ENCODE measurements at places on chromosomes 11 and 22.

GRCh38 chr11:30107899-30108298, 91.1 kb upstream of the KCNA4 start:
- DNase-seq = no peak

DNA sequence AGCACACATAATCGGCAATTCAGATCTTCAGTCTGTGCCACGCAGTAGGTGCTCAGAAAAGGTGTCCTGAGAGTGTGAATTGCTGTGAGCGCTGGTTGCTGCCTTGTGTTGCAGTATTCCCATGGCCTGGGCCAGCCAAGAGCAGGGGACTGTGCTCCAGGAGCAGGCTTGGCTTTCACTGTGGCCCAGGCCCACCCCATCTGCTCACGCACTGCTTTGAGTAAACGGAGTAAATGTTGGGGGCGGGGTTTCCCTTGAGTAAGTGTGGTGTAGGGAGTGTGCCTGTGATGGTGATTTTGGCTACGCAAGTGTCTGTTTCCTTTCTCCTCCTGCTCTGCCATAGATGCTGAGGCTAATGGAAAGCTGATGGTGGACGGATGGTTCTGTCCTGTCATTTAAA, 2.3 kb downstream of the CTTN start:
- DNase-seq = no peak

- DNase-seq = no peak
Observed at GRCh38 chr11:20156876-20157613, 3.2 kb downstream of the DBX1 start.

DNA sequence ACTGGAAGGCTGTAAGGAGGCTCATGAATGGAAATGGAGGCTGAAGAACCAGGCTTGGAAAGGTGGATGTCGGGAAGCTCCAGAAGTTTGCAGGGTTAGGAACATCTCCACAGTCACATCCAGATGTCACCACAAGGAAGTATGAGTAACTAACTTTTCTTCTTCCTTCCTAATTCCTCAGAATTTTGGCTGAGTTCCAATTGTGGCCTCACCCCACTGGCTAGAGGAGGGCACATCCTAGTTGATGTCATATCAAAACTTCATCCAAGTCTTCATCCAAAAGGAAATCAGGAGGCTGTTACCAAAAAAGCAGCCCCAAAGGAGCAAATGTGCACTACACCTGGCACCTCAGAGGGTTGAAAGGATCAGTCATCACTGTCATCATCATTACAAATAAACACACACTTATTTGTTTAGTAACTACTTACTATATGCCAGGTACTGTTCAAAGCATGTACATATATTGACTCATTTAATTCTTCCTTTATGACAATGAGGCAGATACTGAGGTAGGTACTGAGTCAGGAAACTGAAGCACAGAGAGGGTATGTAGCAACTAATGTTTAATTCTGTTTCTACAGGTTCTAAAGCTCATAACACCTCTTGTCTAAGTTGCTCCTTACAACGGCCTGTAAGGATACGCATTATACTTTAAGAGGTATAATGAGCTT, 7.3 kb upstream of the PTPN5 start:
- DNase-seq = no peak

DNA sequence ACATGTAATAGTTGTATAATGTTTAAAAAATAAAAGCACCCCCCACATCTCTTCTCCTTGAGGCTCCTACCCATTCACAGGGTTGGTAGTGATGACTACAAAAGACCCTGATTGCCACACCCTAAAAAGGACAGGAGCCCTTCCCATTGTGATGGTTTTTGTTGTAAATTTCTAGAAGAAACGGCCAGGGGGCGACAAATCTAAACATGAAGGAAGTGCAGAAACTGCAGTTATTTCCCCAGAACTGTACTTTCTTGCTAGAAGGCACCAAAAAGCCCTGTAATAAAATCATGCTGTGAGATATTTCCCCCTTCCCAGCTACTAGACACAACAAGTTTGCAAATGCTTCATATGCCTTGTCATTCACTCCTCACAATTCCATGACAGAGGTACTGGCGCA, 10.8 kb downstream of the PRR5L start:
- DNase-seq = no peak
